Subcutaneous preadipocyte (primary cell): ENCODE measurements at places on chromosomes 5 and 9. TPM values are rescaled to one million over a fixed set of nuclear protein-coding genes. Genes with fewer than 3 reads are reported as not detected.

The S1PR3 gene
- 92.2 and 119 TPM in 2 replicates for total RNA-seq

The STPG3 gene
- total RNA-seq = not detected in 2 replicates

The CARTPT gene
- total RNA-seq = not detected in 2 replicates

The BTNL9 gene
- total RNA-seq = 0.37 TPM in 1 of 2 replicates, not detected in the other

The CNTNAP3B gene
- total RNA-seq = not detected in 2 replicates

The CAVIN4 gene
- 0.37 and 0.78 TPM in 2 replicates for total RNA-seq

The KIF24 gene
- 3.3 and 6.5 TPM in 2 replicates for total RNA-seq

The NR2F1-AS1 gene
- total RNA-seq = 3.1 and 3.7 TPM in 2 replicates

The FOXD4L6 gene
- total RNA-seq = 0.20 and 0.37 TPM in 2 replicates

The TLR4 gene
- total RNA-seq = 8.8 and 17.4 TPM in 2 replicates

The SLC22A4 gene
- 4.4 and 5.1 TPM in 2 replicates for total RNA-seq

The SLC1A3 gene
- total RNA-seq = 10.3 and 16.8 TPM in 2 replicates

The MAMDC4 gene
- total RNA-seq = 0.73 and 1.8 TPM in 2 replicates

The ST6GALNAC6 gene
- total RNA-seq = 41.8 and 44.1 TPM in 2 replicates

The DNAJB5 gene
- 7.6 and 8.5 TPM in 2 replicates for total RNA-seq

The INSL4 gene
- not detected in 2 replicates for total RNA-seq
